Immature natural killer cell (primary cell): ENCODE measurements at places on chromosomes 6 and 20. TPM values are rescaled to one million over a fixed set of nuclear protein-coding genes. Genes with fewer than 3 reads are reported as not detected.

Gene SAPCD1
- not detected for polyA plus RNA-seq

Gene MATN4
- not detected for polyA plus RNA-seq

- no peak overlapping the region for H3K27ac ChIP-seq
- H3K27me3 ChIP-seq = peaks cover 4% of the 10 kb centered on the region
- H3K36me3 ChIP-seq = no peaks in the 10 kb centered on the region
- H3K4me1 ChIP-seq = no peaks in the 10 kb centered on the region
- H3K4me3 ChIP-seq = no peak overlapping the region
These were observed 29.1 kb upstream of the PKIG start for GRCh38 chr20:44552950-44553908.

DNA sequence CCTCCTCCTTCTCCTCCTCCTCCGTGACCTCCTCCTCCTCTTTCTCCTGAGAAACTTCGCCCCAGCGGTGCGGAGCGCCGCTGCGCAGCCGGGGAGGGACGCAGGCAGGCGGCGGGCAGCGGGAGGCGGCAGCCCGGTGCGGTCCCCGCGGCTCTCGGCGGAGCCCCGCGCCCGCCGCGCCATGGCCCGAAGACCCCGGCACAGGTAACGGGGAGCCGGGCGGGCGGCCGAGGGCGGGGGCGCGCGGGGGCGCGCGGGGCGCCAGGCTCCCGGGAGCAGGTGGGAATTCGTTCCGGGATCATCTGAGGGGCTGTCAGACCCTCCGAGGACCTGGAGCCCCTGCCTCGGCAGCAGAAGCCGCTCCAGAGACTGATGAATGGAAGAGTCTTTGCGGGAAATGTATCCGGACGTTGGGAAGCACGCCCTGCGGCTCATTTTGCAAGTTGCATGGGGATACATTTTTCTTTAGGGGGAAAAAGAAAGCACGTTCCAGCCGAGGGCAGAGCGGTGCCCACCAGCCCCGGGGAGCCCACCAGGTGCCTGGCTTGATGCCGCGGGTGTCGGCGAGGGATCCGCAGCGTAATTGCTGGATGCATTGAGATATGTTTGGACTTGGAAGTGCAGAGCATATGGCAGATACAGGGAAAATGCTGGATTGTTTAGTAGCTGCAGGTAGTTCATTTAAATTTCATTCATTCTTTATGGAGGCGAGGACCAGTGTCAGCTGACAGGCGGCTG lies 394 bp downstream of the MYB start:
- peak overlapping the region; percentile 98 for H3K4me3 ChIP-seq
- no peak overlapping the region for H3K27ac ChIP-seq
- no peaks in the 10 kb centered on the region for H3K36me3 ChIP-seq
- H3K4me1 ChIP-seq = peaks cover 34% of the 10 kb centered on the region
- peaks cover 2% of the 10 kb centered on the region for H3K27me3 ChIP-seq

Gene ZSCAN23
- polyA plus RNA-seq = not detected

GRCh38 chr6:14709900-14710299 lies 536.0 kb upstream of the JARID2 start:
- peaks cover 2% of the 10 kb centered on the region for H3K27me3 ChIP-seq
- no peaks in the 10 kb centered on the region for H3K36me3 ChIP-seq
- H3K4me1 ChIP-seq = peaks cover 12% of the 10 kb centered on the region
- no peak for DNase-seq
- no peak overlapping the region for H3K4me3 ChIP-seq
- no peak overlapping the region for H3K27ac ChIP-seq

DNA sequence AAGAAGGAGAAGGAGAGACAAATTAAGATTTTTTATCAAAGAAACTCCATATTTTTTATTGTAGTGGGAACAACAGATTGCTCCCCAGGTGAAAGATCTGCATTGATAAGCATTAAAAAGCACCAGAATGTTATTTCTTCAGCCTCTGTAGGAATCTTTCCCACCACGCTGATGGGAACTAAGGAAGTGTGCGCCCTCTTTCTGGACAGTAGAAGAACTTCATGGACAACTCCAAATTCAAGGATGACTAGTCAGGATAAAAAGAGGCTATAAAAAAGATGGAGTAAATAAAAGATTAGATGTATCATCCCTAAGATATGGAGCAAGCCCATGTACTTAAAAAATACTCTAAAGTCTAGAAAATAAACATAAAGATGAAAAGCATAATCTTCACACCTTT lies 45.8 kb upstream of the PAK5 start:
- H3K4me3 ChIP-seq = no peak overlapping the region
- no peaks in the 10 kb centered on the region for H3K27me3 ChIP-seq
- H3K4me1 ChIP-seq = no peaks in the 10 kb centered on the region
- no peak for DNase-seq

GRCh38 chr20:15900443-15900842 lies 672.8 kb downstream of the KIF16B start:
- peaks cover 12% of the 10 kb centered on the region for H3K4me1 ChIP-seq
- H3K27ac ChIP-seq = no peak overlapping the region
- H3K27me3 ChIP-seq = no peaks in the 10 kb centered on the region
- DNase-seq = no peak

- peaks cover 28% of the 10 kb centered on the region for H3K4me1 ChIP-seq
- H3K36me3 ChIP-seq = peaks cover 35% of the 10 kb centered on the region
- no peak overlapping the region for H3K4me3 ChIP-seq
- H3K27ac ChIP-seq = no peak overlapping the region
- H3K27me3 ChIP-seq = no peaks in the 10 kb centered on the region
These were observed 570 bp downstream of the TULP4 start for GRCh38 chr6:158312672-158313397.

- H3K36me3 ChIP-seq = no peaks in the 10 kb centered on the region
- H3K4me3 ChIP-seq = no peak overlapping the region
- H3K27me3 ChIP-seq = no peaks in the 10 kb centered on the region
These were observed 560.0 kb downstream of the C6orf118 start for GRCh38 chr6:164749221-164750064.
